Stimulated activated CD4-positive, alpha-beta T cell treated with anti-CD3 and anti-CD28 coated beads, Interleukin-12 subunit alpha, Interleukin-12 subunit beta, amount 100 ng/mL, for 48 hours (primary cell): ENCODE measurements at places on chromosomes 3 and 15.

DNA sequence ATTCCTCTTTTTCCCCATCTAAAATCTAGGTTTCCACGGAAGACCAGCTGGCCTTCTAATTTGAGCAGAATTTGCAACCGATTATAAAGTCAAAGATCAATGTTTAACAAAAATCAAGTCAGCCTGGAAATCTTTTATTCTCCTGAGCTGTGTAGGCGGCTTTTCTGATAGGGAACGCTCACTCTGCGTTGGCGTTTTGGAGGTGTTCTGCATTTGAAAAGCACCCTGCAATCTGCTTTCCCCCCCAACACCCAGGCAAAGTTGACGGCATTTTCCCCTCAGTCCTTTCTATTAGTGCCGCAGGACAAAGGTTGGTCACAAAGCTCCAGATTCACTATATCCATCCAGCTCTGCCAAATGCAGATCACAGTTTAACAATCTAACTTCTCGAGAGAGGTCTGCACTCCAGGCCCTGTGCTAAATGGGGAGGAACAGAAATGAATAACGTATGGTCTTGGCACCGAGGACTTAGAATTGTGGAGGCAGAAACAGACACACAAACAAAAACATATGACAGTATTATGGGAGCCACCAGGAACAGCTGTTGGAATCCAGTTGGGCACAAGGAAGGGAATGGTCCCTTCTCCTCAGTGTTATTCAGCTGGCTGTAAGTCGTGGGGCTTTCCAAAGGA is 50.4 kb upstream of the LARS2 start:
- DNase-seq: no peak

GRCh38 chr3:24224666-24225384 is 269.8 kb downstream of the THRB start:
- no peak for DNase-seq

GRCh38 chr15:77895742-77896141 is 181.8 kb downstream of the TBC1D2B start:
- no peak for DNase-seq

DNA sequence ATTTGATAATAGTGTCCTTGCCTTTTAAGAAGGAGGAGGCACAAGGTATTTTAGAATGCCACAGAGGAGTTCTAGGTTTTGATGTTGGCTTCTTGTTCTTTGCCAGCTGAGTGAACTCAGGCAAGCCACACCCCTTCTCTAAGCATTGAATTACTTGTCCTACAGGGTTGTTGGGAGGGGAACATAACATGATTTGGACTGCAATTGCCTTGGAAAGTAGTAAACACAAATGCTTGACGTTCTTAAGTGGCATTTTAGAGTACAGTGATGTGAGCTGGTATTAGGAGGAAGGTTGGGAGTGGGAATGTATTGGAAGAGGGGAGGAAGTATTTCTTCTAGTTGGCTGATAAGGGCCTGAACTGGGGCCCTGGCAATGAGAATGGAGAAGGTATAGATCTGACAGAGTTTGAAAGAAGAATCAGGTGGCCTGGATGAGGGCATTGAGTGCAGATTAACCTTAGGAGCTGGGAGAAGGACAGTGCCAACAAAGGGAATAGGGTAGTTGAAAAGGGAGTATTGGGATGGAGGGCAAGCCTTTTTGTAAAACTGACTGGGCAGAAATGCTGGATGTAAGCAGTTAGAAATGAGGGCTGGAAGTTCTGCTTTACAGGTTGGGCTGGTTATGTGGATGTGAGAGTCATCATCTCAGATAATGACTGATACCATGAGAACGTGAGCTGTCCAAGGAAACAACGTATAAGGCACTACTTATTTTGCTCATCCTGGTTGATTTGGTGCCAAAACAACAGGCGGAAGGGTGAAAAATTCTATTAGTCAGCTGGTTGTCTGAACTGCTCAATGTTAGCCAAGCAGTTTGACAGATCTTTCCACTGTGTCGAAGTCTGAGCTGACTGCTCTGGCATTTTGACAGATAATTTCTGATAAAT is 16.7 kb downstream of the KAT2B start:
- DNase-seq: no peak

GRCh38 chr15:36645106-36645505 is 65.7 kb downstream of the CDIN1 start:
- DNase-seq: no peak

- no peak for DNase-seq
Observed at GRCh38 chr3:121504618-121505017, 41.2 kb downstream of the POLQ start.

DNA sequence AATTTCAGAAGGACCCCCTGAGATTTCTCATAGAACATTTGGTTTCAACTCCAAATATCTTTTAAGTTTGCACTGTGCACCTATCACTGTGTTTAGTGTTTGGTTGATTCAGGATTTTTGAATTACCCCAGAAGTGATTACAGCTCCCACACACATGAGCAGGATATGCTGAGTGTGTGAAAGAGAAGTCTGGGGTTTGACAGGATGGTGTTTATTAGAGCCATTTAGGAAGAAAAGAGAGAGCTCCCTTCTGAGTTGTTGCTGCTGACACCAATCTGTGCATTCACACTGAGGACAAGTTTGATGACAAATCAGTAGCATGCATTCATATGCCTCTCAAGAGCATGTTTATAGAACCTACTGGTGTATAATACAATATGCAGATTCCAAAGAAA is 118.1 kb downstream of the RPL22L1 start:
- no peak for DNase-seq

- DNase-seq: no peak
Observed at GRCh38 chr15:67980773-67981685, 73.1 kb upstream of the PIAS1 start.

DNA sequence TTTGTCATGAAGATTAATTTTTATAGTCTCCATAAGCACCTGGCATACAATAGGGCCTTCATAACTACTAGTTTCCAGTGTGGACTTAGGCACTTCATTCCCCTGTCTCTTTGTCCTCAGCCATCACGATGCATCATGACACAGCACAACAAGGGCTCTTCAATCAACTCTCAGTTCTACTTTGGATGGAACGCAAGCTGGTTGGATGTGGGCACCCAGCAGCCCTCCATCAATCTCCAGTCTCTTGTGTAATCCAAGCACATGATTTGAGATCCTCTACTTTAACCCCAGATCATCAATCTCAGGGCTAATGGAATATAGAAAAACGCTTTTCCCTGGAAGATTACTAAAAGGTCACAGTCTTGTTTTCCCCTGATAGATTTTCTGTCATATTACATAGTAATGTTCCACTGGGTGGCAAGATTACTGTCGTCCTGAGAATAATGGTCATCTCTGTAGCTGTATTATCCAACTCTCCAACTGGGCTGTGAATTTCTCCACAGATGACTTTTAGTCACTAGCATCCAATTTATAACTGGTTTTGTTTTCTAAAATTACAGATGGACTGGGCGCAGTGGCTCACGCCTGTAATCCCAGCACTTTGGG is 22.9 kb upstream of the CHRNA7 start:
- DNase-seq: no peak

DNA sequence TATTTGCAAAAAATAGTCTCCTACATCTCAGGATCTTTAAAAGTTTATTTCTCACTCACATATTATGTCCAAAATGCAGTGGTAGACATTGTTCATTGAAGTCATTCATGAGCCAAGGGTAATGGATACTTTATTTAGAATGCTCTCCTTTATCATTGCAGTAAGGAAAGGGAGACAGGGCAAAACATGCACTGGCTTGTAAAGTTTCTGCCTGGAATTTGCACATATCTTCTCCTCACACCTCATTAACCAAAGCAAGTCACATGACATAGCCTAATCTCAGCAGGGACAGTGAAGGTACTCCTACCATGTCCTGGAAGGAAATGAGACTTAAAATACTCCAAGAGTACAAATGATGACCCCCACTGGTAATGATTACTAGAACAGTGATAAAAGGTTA is 333.7 kb upstream of the EPHA3 start:
- DNase-seq: no peak

DNA sequence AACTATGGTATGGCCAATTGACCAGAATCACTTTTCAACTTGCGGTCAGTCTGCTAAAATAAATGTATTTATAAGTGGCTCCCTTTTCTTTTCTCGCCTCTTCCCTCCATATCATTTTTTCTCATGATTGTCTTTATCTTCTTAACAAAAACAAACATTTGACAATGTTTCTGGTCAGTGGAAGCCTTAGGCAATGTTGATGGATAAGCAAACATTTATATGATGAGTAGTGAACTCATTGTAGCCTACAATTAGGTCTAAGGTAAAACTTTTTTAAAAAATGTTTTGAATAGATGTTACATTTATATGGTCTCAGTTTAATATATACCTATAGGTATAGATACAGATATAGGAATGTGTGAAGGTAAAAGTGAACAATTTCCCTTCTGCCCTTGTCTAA is 355.4 kb downstream of the MFSD1 start:
- DNase-seq: no peak
